Hepatocyte (in vitro differentiated cells): ENCODE measurements at places on chromosomes 13 and 19.
A peak's percentile ranks its signal among the peaks of the same experiment; 100 is the strongest.

GRCh38 chr19:42392165-42392564 lies 2.1 kb upstream of the CNFN start:
- H3K27me3 ChIP-seq: peaks cover 26% of the 10 kb centered on the region
- no peak overlapping the region for H3K4me3 ChIP-seq
- no peaks in the 10 kb centered on the region for H3K36me3 ChIP-seq
- peaks cover 5% of the 10 kb centered on the region for H3K4me1 ChIP-seq

- no peak overlapping the region for H3K4me3 ChIP-seq
- no peak for DNase-seq
- no peaks in the 10 kb centered on the region for H3K27me3 ChIP-seq
- H3K27ac ChIP-seq: no peak overlapping the region
- no peaks in the 10 kb centered on the region for H3K36me3 ChIP-seq
- H3K4me1 ChIP-seq: no peaks in the 10 kb centered on the region
Observed at GRCh38 chr13:71338070-71338469, 528.9 kb downstream of the DACH1 start.

DNA sequence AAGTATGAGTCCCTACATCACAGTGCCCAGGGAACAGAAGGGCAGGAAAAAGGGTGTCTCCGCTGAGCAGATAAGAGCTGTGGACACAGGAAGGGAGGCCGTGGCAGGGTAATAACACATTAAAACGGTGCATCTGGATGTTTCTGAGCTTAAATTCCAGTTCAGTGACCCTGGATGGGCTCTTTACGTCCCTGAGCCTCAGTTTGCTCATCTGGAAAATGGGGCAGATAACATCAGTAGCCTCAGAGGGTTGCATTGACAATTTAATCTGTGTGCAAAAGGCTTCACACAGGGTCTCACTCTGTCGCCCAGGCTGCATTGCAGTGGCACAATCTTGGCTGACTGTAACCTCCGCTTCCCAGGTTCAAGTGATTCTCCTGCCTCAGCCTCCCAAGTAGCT lies 58.1 kb downstream of the CELF5 start:
- no peaks in the 10 kb centered on the region for H3K36me3 ChIP-seq
- peaks cover 8% of the 10 kb centered on the region for H3K27me3 ChIP-seq
- no peak overlapping the region for H3K27ac ChIP-seq
- H3K4me1 ChIP-seq: no peaks in the 10 kb centered on the region
- H3K4me3 ChIP-seq: no peak overlapping the region

DNA sequence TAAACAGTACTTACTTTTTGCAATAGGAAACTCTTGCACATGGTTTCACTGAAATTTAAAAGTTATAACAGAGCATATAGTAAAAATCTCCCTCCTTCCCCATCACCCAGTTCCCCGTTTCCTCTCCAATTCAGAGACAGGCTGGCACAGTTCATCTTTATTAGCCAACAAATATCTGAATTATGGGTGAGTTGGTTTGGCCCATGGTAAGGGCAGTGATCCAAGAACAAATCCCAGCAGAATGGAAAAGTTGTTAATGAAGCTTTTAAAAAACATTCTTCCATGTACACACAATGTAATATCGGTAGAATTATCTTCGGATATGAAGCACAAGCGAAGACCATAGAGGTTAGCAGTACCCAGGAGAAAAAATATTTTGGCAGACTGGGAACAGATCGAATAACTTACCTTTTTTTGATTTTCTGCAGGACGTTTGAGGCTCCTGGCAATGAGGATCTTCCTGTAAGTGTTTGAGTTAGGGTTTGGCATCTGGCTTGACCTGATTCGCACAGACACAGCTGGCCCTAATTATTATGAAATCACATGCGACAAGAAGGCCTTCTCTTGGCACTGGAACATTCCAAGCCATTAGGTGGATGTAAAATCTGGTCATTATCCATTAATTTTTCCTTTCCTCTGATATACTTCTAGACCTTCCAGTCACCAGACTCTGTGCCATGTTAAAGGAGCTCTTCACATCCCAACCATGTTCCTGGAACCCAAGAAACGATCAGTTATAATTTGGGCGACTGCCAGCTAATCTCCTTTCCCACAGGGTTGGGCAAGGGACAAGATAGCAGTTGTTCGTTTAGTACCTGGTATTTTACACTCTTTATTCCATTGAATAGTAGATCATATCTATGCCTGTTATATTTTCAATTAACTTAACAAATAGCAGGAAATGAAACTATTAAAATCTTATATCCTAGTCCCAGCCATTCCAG lies 139.4 kb upstream of the TSC22D1 start:
- peak overlapping the region; percentile 61 for H3K27ac ChIP-seq
- H3K36me3 ChIP-seq: no peaks in the 10 kb centered on the region
- no peaks in the 10 kb centered on the region for H3K27me3 ChIP-seq
- H3K4me3 ChIP-seq: no peak overlapping the region
- DNase-seq: no peak

DNA sequence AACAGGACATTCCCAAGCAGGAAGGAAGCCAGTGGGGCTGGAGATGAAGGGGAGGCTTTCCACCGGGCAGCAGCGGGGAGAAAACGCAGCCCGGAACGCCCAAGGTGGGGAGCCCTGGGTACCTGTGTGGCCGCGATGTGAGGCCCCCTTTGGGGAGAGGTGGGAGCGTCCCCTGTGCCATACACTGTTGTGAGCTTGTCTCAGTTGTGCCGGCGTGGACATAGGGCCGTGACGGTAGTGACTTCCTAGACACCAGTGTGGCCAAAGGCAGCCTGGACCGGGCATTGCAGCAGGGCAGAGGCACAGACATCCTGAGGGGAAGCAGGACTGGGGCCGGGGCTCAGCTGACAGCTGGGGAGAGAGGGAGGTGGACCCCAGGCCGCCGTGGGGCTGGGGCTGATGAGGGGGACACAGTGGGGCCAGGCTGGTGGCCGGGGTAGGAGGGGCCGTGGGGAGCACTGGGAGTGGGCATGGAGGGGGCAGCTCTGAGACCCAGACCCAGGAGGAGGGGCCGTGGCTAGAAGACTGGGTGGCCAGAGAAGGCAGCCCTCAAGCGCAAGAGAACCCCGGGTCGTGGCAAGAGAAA lies 38.5 kb upstream of the TFDP1 start:
- peaks cover 19% of the 10 kb centered on the region for H3K4me1 ChIP-seq
- DNase-seq: no peak
- no peaks in the 10 kb centered on the region for H3K36me3 ChIP-seq
- H3K27ac ChIP-seq: no peak overlapping the region
- H3K27me3 ChIP-seq: no peaks in the 10 kb centered on the region
- no peak overlapping the region for H3K4me3 ChIP-seq

GRCh38 chr19:43820098-43820883 lies 6.8 kb upstream of the ZNF283 start:
- no peak overlapping the region for H3K27ac ChIP-seq
- no peaks in the 10 kb centered on the region for H3K36me3 ChIP-seq
- no peaks in the 10 kb centered on the region for H3K27me3 ChIP-seq
- no peak overlapping the region for H3K4me3 ChIP-seq
- no peak for DNase-seq

DNA sequence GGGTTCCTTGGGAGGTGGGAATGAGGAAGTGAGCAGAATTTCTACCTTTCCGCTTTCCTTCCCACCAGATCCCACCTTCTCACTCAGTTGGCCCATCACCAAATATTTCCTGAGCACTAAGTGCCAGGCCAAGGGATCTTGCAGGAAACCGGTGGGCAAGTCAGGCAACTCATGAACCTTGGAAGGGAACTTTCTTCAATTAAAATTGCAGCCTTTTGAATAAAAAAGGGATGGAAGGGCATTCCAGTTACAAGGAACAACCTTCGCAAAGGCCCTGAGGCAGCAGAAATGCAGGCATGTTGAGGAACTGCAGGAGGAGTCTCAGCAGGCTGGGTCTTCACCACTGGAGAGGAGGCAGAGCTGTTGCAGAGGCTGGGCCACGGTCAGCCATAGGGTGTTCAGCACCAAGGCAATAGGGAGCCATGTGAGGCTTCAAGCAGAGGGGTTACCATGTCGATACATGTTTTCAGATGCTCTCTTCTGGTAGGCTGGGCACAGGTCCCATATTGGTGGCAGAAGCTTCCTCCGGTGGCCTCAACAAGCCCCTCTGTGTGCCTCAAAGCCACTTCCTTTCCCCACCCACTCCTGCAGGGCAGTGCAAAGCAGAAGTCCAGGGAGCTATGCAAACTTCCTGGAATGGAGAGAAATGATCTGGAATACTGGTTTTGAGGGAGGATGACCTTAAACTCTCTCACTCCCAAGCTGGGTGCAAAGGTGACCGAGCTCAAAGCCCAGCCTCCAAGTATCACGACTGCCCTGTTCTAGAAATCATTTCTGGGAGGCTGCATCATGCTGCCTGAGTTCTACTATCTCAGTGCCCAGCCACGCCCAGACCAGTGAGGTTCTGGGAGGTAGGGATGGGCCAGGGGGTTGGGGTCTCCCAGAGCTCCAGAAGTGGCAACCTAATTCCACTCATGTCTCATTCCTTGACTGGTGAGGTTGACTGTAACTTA lies at the start of gene FUT6:
Gene FUT6 (minus strand): TSS at position 638 of the 953 bp plus-strand sequence. CDS start 7,135 bp downstream, outside the sequence.
- no peaks in the 10 kb centered on the region for H3K36me3 ChIP-seq
- no peaks in the 10 kb centered on the region for H3K4me1 ChIP-seq
- H3K27ac ChIP-seq: no peak within 1 kb of the TSS

- H3K27ac ChIP-seq: peak overlapping the region; percentile 68
- no peaks in the 10 kb centered on the region for H3K36me3 ChIP-seq
- no peak overlapping the region for H3K4me3 ChIP-seq
- peaks cover 26% of the 10 kb centered on the region for H3K4me1 ChIP-seq
- no peaks in the 10 kb centered on the region for H3K27me3 ChIP-seq
Observed at GRCh38 chr13:106145997-106146864, 389.2 kb downstream of the EFNB2 start.

DNA sequence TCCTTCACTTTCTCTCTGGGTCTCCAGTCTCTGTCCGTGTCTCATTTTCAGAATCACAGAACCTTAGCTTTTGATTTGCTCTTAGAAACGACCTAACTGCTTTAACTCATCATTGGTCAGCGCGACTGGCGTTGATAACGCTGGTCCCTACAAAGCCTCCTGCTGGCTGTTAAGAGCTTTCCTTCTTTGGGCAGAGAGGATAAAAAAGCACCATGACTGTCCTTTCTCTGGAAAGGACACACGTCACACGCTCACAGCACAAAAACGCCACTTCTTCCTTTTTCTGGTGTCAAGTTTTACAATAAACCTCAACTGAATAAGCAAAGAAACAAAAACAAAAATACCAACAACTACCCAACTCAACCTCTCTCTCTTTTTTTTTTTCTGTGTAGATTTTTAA lies 1.7 kb upstream of the KLK12 start:
- H3K36me3 ChIP-seq: no peaks in the 10 kb centered on the region
- H3K4me3 ChIP-seq: no peak overlapping the region
- no peak overlapping the region for H3K27ac ChIP-seq
- H3K4me1 ChIP-seq: no peaks in the 10 kb centered on the region
- no peak for DNase-seq
- H3K27me3 ChIP-seq: no peaks in the 10 kb centered on the region

DNA sequence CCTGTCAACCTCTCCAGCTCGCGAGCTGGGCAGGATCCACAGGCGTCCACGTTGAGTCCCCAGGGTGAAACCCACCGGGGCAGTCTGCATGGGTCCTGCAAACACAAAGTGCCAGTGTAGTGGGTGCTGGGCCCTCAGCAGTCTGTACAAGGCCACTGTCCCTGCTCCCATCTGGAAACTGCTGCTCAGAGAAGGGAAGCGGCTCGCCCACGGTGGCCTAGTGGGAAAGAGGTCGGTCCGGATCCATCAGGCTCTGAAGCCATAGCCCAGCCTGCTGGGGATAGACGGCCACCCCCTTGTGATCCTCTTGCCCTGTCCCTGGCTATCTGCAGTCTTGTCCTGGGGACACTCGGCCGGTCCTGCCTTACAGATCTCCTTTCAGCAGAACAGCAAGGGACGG lies 2.6 kb upstream of the DIRAS1 start:
- H3K27me3 ChIP-seq: peaks cover 43% of the 10 kb centered on the region
- peaks cover 5% of the 10 kb centered on the region for H3K4me1 ChIP-seq
- no peak overlapping the region for H3K27ac ChIP-seq

GRCh38 chr19:51531349-51532315 lies at the start of gene SIGLEC6:
SIGLEC6 (minus strand) TSS chr19:51531670; CDS start chr19:51531648, 22 bp downstream.
- H3K36me3 ChIP-seq: no peaks in the 10 kb centered on the region
- H3K27me3 ChIP-seq: no peaks in the 10 kb centered on the region
- H3K4me1 ChIP-seq: no peaks in the 10 kb centered on the region
- H3K4me3 ChIP-seq: no peak within 1 kb of the TSS

DNA sequence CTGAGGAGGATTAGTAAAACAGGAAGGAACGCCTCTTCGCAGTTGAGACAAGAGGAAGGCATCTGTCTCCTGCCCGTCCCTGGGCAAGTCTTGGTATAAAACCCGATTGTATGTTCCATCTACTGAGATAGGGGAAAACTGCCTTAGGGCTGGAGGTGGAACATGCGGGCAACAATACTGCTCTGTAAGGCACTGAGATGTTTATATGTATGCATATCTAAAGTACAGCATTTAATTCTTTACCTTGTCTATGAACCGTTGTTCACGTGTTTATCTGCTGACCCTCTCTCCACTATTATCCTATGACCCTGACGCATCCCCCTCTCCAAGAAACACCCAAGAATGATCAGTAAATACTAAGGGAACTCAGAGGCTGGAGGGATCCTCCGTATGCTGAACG lies 722 bp upstream of the TIMM50 start:
- no peaks in the 10 kb centered on the region for H3K27me3 ChIP-seq
- H3K27ac ChIP-seq: peak overlapping the region; percentile 91
- H3K4me1 ChIP-seq: peaks cover 12% of the 10 kb centered on the region
- DNase-seq: no peak
- no peaks in the 10 kb centered on the region for H3K36me3 ChIP-seq

GRCh38 chr13:112356190-112356589 lies 20.0 kb upstream of the SPACA7 start:
- H3K4me3 ChIP-seq: no peak overlapping the region
- DNase-seq: no peak
- H3K27me3 ChIP-seq: no peaks in the 10 kb centered on the region
- H3K36me3 ChIP-seq: no peaks in the 10 kb centered on the region
- no peaks in the 10 kb centered on the region for H3K4me1 ChIP-seq

DNA sequence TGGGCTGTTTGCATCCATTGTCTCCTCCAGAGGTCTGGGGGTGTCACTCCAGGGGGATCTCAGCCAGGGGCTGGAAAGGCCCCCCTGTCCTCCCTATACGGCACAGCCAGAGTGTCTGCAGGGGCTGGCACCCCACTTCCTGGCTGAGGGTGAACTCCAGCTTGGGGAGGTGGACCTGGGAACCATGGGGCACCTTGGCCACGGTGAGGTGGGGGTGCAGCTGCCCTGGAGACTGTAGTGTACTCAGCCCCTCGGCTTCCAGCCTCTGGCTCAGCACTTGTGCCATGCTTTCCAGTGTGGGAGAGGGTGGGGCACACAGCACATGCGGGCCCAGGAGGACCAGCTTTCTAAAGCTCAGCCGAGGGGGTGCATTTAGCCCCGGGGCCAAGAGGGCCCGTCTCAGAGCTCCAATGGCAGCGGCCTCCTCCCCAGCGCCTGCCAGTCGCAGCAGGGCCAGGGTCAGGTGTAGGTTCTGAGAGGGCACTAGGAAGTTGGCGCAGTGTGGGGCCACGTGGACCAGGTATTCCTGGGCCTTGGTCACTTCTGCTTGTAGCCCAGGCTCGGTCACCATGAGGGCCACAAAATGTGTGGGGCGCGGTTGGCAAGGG lies 1.4 kb downstream of the LENG9 start:
- H3K27me3 ChIP-seq: no peaks in the 10 kb centered on the region
- H3K36me3 ChIP-seq: no peaks in the 10 kb centered on the region
- H3K27ac ChIP-seq: peak overlapping the region; percentile 88
